Esophagus squamous epithelium (tissue), 5 donors: ENCODE measurements at places on chromosomes 11 and 22.

GRCh38 chr11:86940122-86940777 is 14.9 kb downstream of the FZD4 start:
- DNase-seq: no peak

DNA sequence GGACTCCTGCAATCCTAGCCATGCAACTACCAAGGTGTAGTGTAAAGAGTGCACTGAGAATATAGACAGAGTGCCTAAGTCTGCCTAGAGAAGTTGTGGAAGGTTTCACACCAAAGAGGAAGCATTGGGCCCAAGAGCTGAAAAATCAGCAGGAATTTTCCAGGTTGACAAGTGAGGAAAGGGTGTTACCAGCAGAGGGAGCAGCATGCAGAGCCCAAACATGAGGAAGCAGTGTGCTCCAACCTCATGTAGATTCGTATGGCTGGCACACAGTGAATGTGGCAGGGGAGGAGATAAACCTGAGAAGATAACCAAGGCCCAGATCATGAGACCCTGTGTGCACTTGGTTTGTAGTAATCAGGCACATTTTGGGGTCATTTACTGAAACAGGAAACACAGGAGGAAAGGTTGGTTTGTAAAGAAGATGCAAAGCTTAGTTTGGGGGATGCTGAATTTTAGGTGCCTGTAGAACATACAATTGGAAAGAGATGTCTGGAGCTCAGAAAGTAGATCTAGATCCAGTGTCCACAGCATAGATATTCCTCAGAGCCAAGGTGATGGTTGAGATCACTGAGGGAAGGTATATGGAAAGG is 1.7 kb downstream of the HPX start:
- no peak for DNase-seq

- no peak for DNase-seq
Measured at GRCh38 chr22:36383110-36383581, 4.6 kb downstream of the MYH9 start.

GRCh38 chr22:40898850-40899357 is 37.0 kb upstream of the DNAJB7 start:
- no peak for DNase-seq

GRCh38 chr22:17980638-17981051 is 43.7 kb downstream of the MICAL3 start:
- no peak for DNase-seq

GRCh38 chr22:25404928-25405816 is 159.3 kb upstream of the GRK3 start:
- no peak for DNase-seq

GRCh38 chr22:45831394-45831793 is 145.6 kb downstream of the WNT7B start:
- DNase-seq: no peak

GRCh38 chr11:117303646-117304315 is 12.3 kb downstream of the BACE1 start:
- DNase-seq: no peak

DNA sequence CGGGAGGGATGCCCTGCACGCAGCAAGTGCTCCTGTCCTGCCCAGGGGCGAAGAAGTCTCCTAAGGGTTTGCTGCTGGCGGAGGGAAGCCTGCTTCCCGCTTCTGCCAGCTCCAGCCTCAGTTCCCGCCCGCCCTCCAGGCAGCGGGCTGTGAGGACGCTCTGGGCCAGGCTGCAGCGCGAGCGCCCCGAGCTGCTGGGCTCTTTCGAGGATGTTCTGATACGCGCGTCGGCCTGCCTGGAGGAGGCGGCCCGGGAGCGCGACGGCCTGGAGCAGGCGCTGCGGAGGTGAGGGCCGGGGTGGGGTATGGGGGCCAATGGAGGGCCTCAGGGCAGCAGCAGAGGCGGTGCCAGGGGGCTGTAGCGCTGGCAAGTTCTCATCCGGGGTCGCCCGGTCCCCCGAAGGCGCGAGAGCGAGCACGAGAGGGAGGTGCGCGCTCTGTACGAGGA is 2.2 kb downstream of the CRACR2B start:
- no peak for DNase-seq

- DNase-seq: no peak
Measured at GRCh38 chr22:40855979-40856512, 393 bp downstream of the ST13 start.

- DNase-seq: no peak
Measured at GRCh38 chr11:20355221-20356219, 8.0 kb upstream of the HTATIP2 start.

- DNase-seq: no peak
Measured at GRCh38 chr11:20260307-20260706, 100.0 kb upstream of the DBX1 start.

GRCh38 chr11:77384571-77384970 is 83.1 kb upstream of the GDPD4 start:
- no peak for DNase-seq

DNA sequence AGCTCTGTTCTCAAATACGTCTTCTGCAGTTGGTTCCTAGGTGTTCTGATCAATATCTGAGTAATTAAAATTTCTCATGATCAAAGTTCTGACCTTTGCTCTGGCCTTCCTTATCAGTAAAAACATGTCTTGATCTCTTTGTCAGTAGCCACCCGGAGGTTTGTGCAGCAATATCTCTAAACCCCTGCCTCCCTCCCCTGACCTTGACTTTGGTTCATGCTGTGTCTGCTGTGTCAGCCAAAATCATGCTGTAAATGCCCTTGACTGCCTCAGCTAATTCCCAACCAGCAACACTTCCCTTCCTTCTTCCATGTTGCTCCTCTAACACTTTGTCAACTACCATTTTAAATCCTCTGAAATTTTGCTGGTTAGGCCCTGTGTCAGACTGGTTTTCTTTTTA is 424.7 kb downstream of the FAM181B start:
- DNase-seq: no peak

DNA sequence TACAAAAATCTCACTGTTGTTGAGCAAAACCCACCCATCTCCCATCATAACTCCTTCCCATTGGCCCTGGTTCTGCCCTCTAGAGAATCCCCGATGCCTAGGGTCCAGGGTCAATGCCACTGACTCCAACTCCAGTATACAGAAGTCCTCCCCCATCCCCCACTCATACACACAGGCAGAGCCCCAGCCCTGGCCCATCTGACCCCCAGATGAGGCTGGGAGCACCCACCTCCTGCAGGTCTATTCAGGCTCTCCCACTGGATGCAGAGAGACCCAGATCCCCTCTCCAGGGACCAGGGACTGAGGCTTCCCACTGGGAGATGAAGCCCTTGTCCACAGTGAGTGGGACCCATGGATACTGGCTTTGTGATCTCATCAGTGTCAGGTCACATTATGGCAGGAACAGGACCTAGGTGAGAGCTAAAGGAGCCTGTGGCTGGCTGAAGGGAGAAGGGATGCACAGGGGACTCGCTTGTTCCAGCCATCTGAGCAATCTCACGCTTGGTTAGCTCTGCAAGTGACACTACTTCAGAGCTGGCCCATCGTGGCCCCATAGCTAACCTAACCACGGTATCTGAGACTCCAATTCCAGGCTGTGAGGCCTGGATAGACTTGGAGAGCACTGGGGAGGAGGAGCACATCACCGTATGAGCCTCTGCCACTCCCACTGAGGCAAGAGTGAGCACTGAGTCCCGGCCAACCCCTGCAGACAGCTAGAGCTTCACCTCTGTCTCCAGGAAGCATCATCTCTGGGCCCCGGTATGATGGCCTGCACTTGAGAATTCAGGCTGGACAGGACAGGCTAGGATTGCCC is 35.7 kb downstream of the TRIM29 start:
- no peak for DNase-seq

GRCh38 chr11:134358856-134359490 is 27.2 kb downstream of the GLB1L2 start:
- DNase-seq: no peak

GRCh38 chr11:72039031-72039855 is 40.5 kb downstream of the IL18BP start:
- DNase-seq: no peak

GRCh38 chr11:121318848-121319834 is 26.6 kb downstream of the SC5D start:
- no peak for DNase-seq

DNA sequence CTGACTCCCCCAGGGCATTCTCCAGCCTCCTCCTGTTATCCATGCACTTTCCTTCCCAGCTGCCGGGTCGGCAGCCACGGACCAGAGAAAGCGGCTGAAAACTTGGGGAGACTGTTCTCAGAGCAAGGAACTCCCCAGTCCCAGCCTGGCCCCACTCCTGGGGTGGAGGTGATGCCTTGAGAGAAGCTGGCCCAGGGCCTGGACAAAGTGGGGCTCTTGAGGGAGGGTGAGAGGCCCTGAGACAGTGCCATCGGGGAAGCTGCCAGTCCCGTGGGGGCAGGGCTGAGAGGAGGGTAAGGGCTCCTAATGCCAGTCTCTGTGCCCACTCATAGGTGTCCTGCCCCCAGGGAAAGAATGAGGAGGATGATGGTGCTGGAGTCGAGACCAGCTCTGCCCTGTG is 53.8 kb downstream of the FLRT1 start:
- no peak for DNase-seq

DNA sequence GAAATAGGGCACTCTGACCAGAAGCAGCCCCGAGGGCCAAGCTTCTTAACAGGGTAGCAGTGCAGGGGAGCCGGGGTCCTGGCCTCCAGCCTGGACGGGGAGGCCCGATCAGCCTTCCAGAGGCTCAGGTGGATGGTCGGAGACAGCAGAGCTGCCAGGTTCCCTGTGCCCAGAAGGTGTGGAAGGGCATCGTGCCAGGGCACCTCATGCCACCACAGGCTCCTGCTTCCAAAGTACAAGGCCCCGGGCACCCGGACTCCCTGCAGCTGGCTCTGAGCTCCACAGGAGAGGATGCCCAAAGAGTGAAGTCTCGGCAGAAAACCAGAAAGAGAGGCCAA is 14.3 kb downstream of the EHD1 start:
- DNase-seq: no peak

GRCh38 chr11:56333156-56333555 is 12.7 kb upstream of the OR8K1 start:
- DNase-seq: no peak

- no peak for DNase-seq
Measured at GRCh38 chr22:20199413-20199842, 48.6 kb upstream of the CCDC188 start.

- no peak for DNase-seq
Measured at GRCh38 chr11:76701294-76702040, 30.9 kb upstream of the LRRC32 start.

- DNase-seq: no peak
Measured at GRCh38 chr22:37154925-37155712, 5.4 kb upstream of the IL2RB start.

GRCh38 chr11:95363708-95364107 is 132.7 kb upstream of the SESN3 start:
- DNase-seq: no peak

DNA sequence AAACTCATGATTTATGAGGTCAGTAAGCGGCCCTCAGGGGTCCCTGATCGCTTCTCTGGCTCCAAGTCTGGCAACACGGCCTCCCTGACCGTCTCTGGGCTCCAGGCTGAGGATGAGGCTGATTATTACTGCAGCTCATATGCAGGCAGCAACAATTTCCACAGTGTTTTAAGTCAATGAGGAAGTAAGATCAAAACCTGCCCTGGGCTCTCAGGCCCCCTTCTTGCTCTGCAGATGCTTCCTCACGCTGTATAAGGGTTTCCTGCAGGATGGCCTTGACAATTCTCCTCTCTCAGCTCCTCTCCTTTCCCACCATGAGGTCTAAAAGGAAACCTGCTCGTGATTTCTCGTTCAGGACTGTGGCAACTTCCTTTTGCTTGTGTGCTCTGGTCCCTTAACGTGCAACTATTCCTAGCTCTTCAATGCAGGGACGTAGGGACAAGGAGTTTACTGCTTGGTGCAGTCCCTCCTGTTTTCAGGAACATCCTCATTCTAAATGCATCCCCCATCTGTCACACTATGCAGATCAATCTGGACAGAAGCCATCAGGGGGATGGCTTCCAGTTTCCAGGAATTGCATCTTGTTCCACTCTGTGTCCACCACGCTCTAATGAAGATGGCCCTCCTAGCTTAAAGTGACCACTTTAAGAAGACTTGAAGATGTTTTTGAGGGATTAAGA is 64.3 kb upstream of the IGLL5 start:
- no peak for DNase-seq

DNA sequence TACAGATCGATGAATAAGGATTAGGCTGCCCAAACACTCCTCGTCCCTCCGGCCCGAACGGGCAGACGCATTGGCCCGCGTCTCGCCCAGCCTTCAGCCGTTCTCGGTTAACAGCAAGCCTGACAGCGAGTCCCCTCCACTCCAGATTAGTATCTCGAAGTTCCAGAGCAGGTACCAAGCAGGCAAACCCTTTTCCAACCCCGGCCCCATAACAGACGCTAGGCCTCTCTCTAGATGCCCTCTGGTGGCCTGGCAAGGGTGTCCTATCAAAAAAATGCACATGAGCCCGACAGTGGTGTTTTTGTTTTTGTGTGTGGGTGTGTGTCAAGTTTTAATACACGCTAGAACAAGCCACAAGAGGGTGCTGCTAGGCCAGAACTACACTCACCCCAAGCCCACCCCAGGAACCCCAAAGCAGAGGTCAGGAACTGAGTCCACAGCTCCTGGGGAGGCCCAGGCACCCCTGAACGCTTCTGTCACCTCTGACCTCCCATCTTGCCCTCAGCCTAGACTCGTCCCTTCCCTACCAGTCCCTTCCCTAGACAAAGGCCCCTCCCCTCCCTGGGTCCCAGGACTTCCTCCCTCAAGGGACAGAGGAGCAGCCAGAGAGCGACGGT is 658 bp upstream of the ARFGAP2 start:
- DNase-seq: no peak

DNA sequence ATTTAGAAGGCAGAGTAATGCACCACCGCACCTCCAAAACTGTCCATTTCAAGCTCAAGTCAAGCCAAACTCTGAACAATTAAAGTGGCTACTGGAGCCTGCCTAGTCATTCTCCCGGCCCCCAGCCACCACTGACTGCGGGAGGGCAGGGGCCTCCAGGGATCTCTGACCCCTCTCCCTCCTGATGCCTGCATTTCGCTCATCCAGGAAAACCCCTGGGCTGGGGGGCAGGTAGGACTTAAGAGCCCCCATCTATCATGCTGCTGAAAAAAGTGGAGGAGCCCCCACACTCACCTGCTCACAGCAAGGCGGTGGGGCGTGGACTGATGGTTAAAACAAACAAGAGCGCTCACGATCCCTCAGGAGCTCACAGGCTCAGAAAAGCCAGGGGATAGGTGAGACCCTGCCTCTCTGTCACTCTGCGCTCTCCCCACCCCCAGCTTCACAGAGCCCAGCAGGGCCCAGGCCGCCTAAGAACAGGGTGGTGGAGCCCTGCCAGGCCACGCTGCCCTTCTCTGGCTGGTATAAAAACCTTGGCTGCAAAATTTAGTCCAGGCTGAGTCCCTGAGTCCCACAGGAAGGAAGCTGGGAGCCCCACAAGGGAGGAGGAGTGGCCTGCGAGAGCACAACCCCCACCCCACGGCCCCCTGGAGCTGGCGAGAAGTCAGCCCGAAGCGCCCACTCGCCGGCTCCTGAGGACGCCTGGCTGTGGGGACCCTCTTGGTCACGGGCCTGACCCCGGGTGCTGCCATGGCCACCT is 21.0 kb upstream of the MOB2 start:
- no peak for DNase-seq

GRCh38 chr11:45649544-45650165 is 15.8 kb downstream of the CHST1 start:
- DNase-seq: no peak

GRCh38 chr11:15114501-15115475 is at the start of gene INSC:
Gene INSC, plus strand, starts transcription at chr11:15114923. Its CDS starts 34,252 bp downstream, at chr11:15149175.
- DNase-seq: no peak
